ENCODE measurements at places on chromosomes 6 and 20.

- no peak for DNase-seq
Measured at GRCh38 chr20:58228484-58229197, at the start of gene ANKRD60. TSS of gene ANKRD60 (minus strand) at chr20:58228653. CDS start at chr20:58228653, 0 bp downstream.

DNA sequence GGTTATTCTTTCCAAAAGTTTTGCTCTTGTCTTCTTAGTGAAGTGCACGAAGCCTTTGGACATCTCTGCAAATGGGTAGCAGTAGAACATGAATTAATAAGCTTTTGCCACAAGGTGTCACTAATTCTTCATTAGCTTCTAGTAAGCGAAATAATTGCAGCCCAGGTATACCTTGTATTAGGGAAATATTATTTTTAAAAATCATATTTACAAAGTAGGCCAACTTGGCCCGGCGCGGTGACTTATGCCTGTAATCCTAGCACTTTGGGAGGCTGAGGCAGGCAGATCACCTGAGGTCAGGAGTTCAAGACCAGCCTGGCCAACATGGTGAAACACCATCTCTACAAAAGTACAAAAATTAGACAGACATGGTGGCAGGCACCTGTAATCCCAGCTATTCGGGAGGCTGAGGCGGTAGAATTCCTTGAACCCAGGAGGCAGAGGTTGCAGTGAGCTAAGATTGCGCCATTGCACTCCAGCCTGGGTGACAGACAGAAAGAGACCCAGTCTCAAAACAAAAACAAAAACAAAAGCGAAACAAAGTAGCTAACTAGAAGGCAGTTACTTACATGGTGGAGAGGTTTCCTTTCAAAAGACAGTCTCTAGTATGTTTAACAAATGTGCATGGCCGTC lies 8.8 kb upstream of the RSPH3 start:
- no peak for DNase-seq

GRCh38 chr6:5379647-5380242 lies 118.4 kb downstream of the FARS2 start:
- no peak for DNase-seq

- DNase-seq, result no peak
Measured at GRCh38 chr6:38355519-38355918, 284.2 kb downstream of the BTBD9 start.
